Activated CD4-positive, alpha-beta T cell treated with anti-CD3 and anti-CD28 coated beads for 36 hours (primary cell): ENCODE measurements at places on chromosomes 2 and 18. TPM values are rescaled to one million over a fixed set of nuclear protein-coding genes. Genes with fewer than 3 reads are reported as not detected.

Gene SLC11A1
- 0.05 TPM for total RNA-seq

Gene PTH2R
- total RNA-seq, result not detected

Gene MYL12A
- 451 TPM for total RNA-seq

Gene CRYBA2
- not detected for total RNA-seq

Gene SERPINB3
- not detected for total RNA-seq

Gene FBXO36
- 1.5 TPM for total RNA-seq

Gene IL36B
- not detected for total RNA-seq

Gene CFC1
- total RNA-seq, result not detected

Gene SP9
- not detected for total RNA-seq

Gene SRD5A2
- total RNA-seq, result not detected

Gene GAD1
- total RNA-seq, result 6.5 TPM

Gene FAM237A
- not detected for total RNA-seq

Gene TBR1
- total RNA-seq, result not detected

Gene TRABD2A
- total RNA-seq, result 42.2 TPM

Gene UGT1A1
- not detected for total RNA-seq

Gene CYB5A
- total RNA-seq, result 61.4 TPM

Gene DES
- total RNA-seq, result not detected

Gene C1QL2
- total RNA-seq, result not detected

Gene GNLY
- 18.9 TPM for total RNA-seq

Gene CROCC2
- not detected for total RNA-seq

Gene CD226
- 53.3 TPM for total RNA-seq

Gene CLEC4F
- not detected for total RNA-seq

Gene CD8B
- total RNA-seq, result 2.3 TPM

Gene SLC9A2
- total RNA-seq, result 0.07 TPM

Gene OTX1
- total RNA-seq, result not detected

Gene MC5R
- total RNA-seq, result not detected

Gene SLC14A1
- total RNA-seq, result 1.3 TPM

Gene CDK15
- total RNA-seq, result not detected

Gene IL1A
- total RNA-seq, result 6.9 TPM

Gene IGFBP5
- total RNA-seq, result not detected

Gene PARD3B
- not detected for total RNA-seq

Gene HAAO
- total RNA-seq, result 0.86 TPM

Gene DCDC2C
- total RNA-seq, result not detected

Gene GPAT2
- total RNA-seq, result 8.4 TPM

Gene ITGB1BP1
- 89.7 TPM for total RNA-seq

Gene DYSF
- not detected for total RNA-seq

Gene AKAIN1
- total RNA-seq, result not detected

Gene RAB17
- 0.30 TPM for total RNA-seq

Gene SH2D6
- 2.2 TPM for total RNA-seq

Gene SPHKAP
- not detected for total RNA-seq

Gene MAP4K3
- total RNA-seq, result 8.1 TPM

Gene KCNJ3
- not detected for total RNA-seq

Gene ACSL3
- total RNA-seq, result 46.2 TPM

Gene GRB14
- total RNA-seq, result not detected
